ENCODE measurements at places on chromosomes 6 and 20.

GRCh38 chr6:81929828-81930227, 177.3 kb upstream of the TENT5A start:
- no peak for DNase-seq

DNA sequence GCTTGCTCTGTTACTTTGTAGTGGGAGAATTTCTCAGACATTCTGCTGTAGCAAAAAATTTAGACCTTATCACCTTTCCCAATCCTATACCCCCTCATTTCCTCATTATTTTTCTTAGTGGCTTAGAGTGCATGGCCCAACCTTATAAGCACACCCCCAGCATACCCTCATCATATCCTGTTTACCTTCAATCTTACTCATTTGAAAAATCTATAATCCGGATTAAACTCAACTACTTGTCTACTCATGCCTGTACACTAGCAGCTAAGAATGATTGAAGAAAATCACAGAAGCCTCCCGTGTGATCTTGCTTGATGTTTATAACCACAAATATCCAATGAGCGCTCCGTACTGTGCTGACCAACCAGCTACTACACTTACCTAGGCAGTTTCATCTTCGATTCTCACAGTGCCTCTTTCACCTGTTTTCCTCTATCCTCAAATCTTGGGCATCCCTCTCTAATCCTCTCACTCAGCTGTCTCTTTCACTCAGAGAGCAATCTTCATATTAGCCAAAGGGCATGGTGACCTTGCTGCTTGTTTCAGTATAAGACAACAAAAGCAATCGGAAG, 36.6 kb downstream of the AIG1 start:
- no peak for DNase-seq

- peak; percentile 35 for DNase-seq
These were observed 55.4 kb downstream of the RIPOR3 start for GRCh38 chr20:50635676-50636600.

- DNase-seq, result no peak
These were observed 36.2 kb upstream of the E2F3 start for GRCh38 chr6:20365456-20365855.

DNA sequence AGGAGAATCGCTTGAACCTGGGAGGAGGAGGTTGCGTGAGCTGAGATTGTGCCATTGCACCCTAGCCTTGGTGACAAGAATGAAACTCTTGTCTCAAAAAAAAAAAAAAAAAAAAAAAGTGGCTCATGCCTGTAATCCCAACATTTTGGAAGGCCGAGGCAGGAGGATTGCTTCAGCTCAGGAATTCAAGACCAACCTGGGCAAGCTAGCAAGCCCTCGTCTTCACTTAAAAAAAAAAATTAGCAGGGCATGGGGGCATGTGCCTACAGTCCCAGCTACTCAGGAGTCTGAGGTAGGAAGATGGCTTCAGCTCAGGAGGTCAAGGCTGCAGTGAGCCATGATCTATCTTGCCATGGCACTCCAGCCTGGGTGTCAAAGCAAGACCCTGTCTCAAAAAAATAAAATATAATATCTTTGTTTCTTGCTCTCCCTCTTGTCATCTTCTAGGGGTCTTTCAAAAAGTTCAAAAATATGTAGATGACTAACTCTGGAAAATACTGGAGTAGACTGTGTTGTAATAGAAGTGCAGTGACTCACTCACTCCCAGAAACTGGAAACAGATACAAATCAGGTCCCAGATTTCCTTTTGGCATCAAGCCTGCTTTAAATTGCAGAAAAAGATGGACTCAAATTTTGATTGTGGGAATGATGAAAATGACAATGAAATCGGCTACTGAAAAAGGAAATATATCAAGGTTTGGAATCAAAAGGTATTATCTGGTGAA, 2.8 kb upstream of the GINM1 start:
- DNase-seq, result no peak

GRCh38 chr6:82085701-82086100, 161.8 kb downstream of the IBTK start:
- DNase-seq, result no peak

DNA sequence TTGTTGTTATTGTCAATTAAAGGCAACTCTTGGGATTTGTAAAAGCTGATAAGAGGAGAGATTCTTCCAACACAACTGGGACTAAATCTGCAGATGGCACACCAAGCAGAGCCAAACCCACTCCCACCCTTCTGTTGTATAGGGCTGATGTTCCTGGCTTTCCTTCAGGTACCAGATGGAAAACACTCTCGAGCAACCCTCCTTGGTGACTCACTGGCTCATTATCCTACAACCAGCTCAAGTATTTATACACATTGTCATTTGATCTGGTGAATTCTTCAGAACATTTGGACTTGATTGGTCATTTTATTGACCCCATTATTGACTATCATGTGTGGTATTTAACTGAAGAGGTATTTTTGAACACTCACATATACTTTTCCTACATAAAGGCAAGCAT, 190.3 kb upstream of the PCSK2 start:
- peak; percentile 65 for DNase-seq

- no peak for DNase-seq
These were observed 25.7 kb downstream of the WFDC3 start for GRCh38 chr20:45765980-45766379.

- no peak for DNase-seq
These were observed 433.8 kb upstream of the NRSN1 start for GRCh38 chr6:23692184-23692583.

- no peak for DNase-seq
These were observed 3.3 kb downstream of the KCNS1 start for GRCh38 chr20:45097485-45098102.

DNA sequence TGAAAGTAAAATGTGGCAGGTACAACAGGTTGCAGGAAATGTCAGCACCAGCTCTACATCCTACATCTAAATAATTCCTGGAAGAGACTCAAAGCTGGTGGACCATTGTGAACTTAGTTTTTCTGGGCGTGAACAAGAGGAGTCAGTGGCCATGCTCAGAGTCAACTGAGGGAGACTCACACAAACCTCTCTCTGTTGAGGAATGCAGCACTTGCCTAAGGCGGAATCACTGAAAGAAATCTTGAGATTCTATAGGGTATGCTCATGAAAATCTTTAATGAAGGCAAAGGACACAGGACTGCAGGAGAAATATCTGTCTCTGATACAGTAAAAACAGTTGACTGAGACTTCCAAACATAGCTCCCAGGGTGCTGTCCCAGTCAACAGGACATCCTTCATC, 22.5 kb downstream of the SLC17A4 start:
- DNase-seq, result no peak

DNA sequence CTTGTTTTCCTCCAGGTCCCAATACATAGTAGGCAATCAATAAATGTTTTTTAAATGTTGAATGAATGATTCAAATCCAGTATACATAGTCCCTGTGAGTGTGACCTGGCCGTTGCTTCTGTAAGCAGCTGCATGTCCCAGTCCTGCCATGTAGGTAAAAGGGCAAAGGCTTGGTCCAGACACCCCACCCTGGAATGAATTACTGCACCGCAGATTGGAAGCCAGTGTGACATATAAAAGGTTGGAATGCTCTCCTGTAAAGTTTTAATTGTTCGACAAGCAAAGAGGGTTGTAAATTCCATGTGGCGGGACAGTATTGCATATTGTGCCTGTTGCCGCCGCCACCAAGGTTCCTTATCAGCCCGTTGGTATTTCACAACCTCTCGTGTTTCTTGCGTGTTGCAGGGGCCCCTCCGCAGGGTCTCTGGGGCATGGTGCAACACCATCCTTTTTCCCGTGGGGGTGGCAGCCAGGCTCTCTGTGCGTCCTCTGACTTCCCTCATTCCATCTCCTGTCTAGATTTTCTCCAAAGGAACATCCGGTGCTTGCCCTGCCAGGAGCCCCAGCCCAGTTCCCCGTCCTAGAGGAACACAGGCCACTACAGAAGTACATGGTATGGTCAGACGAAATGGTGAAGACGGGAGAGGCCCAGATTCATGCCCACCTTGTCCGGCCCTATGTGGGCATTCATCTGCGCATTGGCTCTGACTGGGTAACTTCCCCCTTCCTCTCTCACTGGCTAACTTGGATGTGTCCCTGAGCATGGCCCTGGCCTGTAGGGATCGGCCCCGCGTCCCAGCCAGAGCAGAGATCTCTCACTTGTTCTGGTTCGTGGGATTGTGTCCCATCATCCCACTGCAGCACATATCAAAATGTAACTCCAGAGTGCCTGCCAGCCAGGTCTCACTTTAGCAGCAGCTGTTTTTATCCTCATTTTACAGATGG, 20.3 kb downstream of the POFUT1 start:
- DNase-seq, result no peak

GRCh38 chr6:152986978-152987377, 4.1 kb upstream of the FBXO5 start:
- DNase-seq, result no peak

- no peak for DNase-seq
These were observed 27.8 kb downstream of the THBS2 start for GRCh38 chr6:169225887-169226286.

GRCh38 chr20:20216941-20217340, 151.0 kb upstream of the INSM1 start:
- no peak for DNase-seq

- DNase-seq, result no peak
These were observed 9.1 kb upstream of the SNX9 start for GRCh38 chr6:157813750-157814455.

GRCh38 chr6:155162682-155163081, 101.1 kb upstream of the CLDN20 start:
- no peak for DNase-seq

GRCh38 chr20:32970973-32971300, 33.3 kb downstream of the SUN5 start:
- no peak for DNase-seq

DNA sequence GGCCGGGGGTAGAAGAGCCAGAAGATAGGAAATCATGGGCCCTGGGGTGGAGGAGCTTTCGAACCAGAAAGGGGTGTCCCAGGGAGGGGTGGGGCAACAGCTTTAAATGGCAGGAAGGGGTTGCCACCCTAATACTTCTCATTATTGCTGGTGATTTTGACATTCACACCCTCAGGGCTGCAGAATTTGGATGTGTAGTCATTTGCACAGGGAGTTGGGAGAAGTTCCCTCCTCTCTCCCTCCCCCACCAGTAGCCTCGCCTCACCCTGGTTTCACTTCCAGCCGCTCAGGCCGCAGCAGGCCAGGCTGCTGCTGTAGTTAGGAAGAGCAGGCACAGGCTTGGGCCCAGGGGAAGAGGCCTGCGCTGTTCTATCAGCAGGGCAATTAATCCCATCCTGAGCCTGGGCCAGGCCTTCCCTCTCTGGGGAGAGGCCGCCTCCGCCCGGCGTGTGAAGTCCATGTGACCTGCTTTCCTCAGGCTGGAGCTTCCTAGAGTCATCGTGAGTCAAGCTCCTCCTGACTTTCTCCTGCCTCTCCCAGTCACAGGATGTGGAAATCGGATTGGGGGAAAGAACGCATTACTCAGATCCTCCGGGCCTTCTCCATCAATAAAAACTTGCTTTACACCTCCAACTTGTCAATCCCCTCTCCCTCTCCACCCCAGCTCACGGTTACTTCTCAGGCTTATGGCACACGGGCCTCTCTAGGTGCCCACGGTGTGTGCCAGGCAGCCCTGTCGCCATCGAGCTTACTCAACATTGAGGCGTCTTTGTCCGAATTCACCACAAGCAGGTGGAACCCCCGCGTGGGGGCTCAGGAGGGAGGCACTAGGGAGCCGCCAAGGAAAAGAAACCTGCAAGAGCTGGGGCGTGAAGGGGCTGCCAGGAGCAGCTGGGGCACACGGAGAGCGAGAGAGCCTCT, 7.8 kb downstream of the ADTRP start:
- DNase-seq, result no peak

- DNase-seq, result no peak
These were observed 5.9 kb downstream of the ESF1 start for GRCh38 chr20:13778827-13779226.

GRCh38 chr6:3392930-3393835, 63.7 kb downstream of the SLC22A23 start:
- DNase-seq, result no peak

DNA sequence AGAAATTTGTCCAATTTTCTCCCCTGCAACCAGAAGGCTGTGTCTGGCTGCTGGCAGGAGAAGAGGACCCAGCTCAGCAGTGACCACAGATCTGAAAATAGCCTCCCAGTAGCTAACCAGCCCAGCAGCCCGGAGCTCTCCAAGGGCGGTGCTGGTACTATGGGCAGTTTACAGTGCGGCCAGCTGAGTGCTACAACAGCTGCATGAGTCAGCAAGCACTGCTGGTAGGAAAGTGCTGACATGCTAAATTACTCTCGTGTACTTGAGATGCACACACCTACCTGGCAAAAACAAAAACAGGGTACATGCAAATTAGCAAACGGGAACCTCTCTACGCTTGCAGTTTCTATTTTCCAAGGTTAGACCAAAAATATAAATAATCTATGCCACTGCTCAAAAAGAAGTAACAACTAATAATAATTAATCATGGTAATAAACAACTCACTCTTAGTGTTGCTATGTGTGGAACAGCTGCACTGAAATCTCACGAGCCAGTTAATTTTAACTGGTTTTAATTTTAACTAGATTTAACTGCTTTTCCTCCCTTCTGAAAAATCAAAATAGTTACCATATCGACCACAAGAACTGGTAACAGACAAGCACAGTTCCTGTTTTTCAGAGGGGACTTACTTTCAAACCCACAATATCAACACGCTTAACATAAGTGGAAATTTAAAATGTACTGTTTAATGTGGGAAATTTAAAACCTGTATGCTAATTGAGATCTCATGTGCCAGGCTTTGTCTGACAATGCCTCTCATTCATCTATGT, 10.8 kb downstream of the BACH2 start:
- no peak for DNase-seq

DNA sequence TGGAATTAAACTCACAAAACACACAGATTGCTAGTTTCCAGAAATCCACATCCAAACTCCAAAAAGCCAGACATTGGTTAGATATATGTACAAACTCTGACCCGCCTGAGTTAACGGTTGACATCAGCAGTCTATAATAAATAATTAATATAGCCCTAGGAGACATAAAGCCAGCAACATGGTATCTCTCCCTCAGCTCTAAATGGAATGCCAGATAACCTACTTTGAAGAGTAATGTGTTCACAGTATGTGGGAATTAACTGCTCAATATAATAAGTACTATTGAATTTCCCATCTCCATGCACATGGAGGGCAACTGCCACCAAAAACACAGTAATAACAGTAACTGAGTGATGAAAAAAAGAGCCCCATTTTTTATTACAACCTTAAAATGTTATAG, 383.2 kb downstream of the CD83 start:
- no peak for DNase-seq

GRCh38 chr6:43992783-43993644, 134.2 kb downstream of the MRPL14 start:
- no peak for DNase-seq

- no peak for DNase-seq
These were observed 3.1 kb upstream of the PTGIS start for GRCh38 chr20:49570828-49571552.

Data from NCI-H1694 (cell line).